ENCODE measurements at places on chromosomes 5 and 9. TPM values are rescaled to one million over a fixed set of nuclear protein-coding genes. Genes with fewer than 3 reads are reported as not detected.

The SLC6A18 gene
- not detected for total RNA-seq

DNA sequence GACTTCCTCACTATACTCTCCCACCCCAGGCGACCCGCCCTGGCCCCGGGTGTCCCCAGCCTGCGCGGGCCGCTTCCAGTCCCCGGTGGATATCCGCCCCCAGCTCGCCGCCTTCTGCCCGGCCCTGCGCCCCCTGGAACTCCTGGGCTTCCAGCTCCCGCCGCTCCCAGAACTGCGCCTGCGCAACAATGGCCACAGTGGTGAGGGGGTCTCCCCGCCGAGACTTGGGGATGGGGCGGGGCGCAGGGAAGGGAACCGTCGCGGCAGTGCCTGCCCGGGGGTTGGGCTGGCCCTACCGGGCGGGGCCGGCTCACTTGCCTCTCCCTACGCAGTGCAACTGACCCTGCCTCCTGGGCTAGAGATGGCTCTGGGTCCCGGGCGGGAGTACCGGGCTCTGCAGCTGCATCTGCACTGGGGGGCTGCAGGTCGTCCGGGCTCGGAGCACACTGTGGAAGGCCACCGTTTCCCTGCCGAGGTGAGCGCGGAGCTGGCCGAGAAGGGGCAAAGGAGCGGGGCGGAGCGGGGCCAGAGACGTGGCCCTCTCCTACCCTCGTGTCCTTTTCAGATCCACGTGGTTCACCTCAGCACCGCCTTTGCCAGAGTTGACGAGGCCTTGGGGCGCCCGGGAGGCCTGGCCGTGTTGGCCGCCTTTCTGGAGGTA lies 2.1 kb downstream of the CA9 start:
- no peak for DNase-seq

The ZFP2 gene
- 0.71 TPM for total RNA-seq

- DNase-seq, result no peak
These were observed 21.0 kb downstream of the STOM start for GRCh38 chr9:121349009-121349408.

The NUTM2G gene
- not detected for total RNA-seq

- no peak for DNase-seq
These were observed 134.5 kb downstream of the FANCC start for GRCh38 chr9:95182854-95183563.

- DNase-seq, result no peak
These were observed 315.5 kb upstream of the C9orf72 start for GRCh38 chr9:27888661-27889295.

DNA sequence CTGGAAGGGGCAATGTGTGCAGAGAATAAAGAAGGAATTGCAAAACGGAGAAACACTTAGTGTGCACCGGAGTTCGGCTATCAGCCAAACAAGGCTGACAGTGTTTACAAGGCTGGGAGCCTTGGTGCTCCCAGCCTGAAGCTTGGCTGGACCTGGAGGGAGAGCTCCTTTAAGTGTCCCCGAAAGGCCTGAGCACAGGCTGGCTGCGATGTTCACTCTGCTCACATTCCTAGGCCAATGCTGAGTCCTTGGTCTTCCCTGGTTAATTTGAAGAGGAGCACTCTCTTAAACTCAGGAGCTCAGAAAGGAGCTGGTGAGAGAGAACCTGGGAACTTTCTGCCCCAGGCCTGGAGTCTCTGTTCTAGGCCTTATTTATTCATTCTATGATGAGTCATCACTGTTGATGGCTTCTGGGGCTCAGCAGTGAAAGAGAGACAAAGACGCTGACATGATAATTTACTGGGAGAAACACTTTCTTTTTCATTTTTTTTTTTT lies 88.6 kb upstream of the MYO10 start:
- no peak for DNase-seq

DNA sequence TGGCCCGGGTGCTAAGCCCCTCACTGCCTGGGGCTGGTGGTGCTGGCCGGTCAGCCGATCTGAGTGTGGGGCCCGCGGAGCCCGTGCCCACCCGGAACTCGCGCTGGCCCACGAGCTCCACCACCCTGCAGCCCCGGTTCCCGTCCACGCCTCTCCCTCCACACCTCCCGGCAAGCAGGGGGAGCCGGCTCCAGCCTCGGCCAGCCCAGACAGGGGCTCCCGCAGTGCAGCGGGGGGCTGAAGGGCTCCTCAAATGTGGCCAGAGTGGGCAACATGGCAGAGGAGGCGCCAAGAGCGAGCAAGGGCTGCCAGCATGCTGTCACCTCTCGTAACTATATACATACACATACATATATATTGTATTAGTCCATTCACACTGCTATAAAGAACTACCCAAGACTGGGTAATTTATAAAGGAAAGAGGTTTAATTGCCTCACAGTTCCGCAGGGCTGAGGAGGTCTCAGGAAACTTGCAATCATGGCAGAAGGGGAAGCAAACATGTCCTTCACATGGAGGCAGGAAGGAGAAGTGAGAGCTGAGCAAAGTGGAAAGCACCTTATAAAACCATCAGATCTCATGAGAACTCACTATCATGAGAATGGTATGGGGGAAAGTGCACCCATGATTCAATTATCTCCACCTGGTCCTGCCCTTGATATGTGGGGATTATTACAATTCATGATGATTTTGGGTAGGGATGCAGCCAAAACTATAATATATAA lies 56.8 kb downstream of the LIX1 start:
- no peak for DNase-seq

The BAG1 gene
- total RNA-seq, result 125 TPM

- no peak for DNase-seq
These were observed 373.6 kb upstream of the GRIA1 start for GRCh38 chr5:153116916-153117315.

The GPR151 gene
- total RNA-seq, result not detected

GRCh38 chr9:80410106-80410505 lies 838.3 kb downstream of the TLE4 start:
- DNase-seq, result no peak

The MARCHF11 gene
- total RNA-seq, result not detected

DNA sequence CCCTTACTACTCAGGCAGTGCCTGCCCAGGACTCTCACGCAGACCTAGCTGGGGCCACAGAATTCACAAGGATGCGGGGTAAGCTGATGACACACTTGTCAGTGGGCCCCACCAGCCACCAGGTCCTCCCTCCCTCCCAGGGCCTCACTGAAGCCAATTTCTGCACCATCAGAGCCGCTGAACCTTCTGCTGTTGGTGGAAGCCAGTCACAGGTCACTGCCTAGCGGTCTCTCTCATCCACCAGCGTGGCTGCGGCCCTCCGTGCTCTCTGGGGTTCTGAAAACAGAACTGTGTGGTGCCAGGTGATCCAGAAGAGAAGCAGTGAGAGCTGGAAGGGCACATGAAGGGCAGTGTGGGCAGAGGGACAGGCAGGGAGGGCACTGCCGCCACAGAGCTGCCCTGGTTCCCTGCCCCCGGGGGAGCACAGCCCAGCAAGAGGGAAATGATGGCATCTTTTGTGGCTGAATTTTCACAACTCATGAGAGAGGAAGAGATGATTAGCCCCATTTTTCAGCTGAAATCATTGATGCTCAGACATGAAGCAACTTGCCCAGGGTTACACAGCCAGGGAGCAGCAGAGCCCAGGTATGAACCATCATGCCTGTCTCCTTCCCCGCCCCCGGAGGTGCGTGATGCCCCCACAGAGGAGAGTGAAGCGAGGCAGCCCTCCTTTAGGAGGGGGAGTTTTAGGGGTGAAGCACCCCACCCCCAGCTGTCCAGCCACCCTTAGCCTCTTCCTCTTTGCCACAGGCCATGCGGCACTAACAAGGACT lies 41.4 kb upstream of the CPLX2 start:
- no peak for DNase-seq

- no peak for DNase-seq
These were observed 24.2 kb upstream of the ANKRD33B start for GRCh38 chr5:10539687-10539998.

- DNase-seq, result no peak
These were observed 11.5 kb downstream of the AQP3 start for GRCh38 chr9:33435821-33436277.

The PCDHGA2 gene
- 1.2 TPM for total RNA-seq

The SAXO1 gene
- total RNA-seq, result 0.08 TPM

DNA sequence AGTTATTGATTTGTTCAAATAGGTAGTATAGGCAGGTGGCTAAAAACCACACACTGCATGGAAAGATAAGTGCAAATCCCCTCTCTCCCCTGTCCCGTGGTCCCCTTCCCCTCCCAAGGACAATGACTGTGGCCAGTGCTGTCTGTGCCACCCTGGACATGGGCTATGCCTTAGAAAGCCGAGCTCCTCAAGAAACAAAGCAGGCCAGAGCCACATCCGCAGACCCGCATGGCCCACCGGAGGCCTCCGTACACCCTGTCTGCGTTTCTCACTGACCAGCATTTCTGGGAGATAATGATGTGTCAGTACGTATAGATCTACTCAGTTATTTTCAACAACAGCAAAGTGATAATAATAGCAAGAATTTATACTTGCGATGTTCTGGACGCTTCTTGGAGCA lies 16.3 kb downstream of the TSPAN17 start:
- DNase-seq, result no peak

GRCh38 chr9:79489261-79490000 lies 82.3 kb upstream of the TLE4 start:
- no peak for DNase-seq

DNA sequence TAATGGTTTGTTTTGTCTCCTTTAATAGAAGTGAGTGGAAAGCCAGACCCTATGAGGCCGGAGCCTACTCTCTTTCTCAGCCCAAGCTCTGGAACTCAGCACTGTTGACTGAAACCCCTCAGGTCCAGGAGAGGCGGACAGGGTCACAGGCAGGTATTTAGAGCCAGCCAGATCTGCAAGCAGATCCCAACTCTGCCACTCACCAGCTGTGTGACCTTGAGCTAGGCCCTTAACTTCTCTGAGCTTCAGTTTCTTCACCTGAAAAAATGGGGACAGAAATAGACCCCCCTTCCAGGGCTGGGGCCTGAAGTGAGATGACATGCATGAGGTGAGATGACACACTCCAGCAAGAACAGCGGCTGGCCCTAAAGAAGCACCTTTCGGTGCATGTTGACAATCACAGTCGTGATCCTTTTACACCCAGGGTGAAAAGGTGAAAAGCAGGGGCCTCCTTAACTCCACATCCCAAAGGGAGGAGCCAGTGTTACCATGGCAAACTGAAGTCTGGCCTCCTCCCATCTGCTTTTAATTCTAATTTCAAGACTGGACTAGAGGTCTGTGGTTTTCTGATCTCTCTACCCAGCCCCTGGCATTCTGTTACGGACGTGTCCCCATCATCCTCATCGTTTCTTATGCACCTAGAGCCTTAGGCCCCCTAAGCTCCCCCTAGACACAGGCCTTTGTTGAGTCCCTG lies 27.2 kb downstream of the MORN5 start:
- no peak for DNase-seq

DNA sequence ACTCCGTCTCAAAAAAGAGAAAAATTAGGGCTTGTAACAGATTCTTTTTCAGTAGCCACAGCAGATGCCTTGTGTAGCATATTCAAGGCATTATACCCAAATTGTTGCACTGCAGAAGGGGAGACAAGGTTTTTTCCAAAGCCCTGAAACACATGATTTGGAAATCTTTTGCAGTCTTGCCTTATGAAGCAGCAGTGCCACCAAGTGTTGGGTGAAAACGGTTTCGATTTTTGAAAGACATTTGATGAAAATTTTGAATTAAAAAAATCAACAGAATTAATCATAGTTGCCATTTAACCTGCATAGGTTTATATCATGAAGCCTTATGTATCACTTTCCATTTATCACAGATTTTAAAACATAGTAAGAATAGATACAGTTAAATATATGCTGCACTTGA lies 479.5 kb downstream of the TAF11L14 start:
- DNase-seq, result no peak

- no peak for DNase-seq
These were observed 37.3 kb downstream of the PBX3 start for GRCh38 chr9:125784286-125785049.

DNA sequence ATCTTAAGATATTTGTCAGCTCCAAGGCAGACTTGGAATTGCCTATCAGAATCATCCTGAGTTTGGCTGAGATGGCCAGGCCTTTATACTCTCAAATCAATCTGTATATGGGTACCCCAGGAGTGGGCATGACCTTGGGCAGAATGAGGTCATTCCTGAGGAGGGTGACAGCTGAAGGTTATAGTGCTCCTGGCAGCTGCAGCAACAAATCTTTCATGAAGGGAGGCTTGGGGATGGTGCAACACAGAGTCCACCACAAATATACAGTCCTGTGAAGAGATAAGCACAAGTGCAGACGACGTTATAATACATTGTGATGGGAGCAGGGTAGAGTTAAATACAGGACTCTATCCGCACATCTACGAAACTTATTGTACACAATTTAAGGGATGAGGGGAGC lies 21.1 kb upstream of the TRIO start:
- DNase-seq, result no peak

The PGM5 gene
- 17.6 TPM for total RNA-seq

DNA sequence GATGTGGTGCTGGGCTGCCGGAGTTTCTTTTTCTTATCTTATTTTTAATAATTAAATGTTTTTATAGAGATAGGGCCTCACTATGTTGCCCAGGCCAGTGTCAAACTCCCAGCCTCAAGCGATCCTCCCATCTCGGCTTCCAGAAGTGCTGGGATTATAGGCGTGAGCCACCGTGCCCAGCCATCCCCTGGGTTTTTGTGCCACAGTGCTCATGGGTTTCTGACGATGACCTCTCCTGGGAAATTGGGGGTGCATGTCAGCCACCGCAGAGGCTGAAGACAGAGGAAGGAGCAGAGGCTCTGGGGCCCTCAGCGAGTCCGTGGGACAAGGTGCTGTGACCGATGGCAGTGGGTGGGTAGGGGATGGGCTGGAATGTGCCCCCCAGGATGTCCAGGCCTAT lies 14.4 kb downstream of the GPSM1 start:
- DNase-seq, result no peak

DNA sequence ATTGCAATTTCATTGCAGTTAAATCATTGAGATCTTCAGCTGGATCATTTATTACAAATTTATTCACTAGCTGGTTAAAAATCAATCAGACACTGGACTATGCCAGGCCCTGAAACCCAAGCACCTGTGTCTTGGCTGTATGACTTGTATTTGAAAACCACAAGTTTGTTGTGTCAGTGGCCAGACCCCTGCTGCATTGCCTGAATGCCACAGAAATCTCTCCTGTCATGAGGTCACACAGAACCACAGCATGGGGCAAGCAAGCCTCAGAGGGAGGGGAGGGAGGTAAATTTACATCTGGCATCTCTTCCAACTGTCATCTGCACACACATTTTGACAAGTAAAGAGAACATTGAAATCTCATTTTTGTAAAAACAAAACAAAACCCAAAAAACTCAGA lies 90.0 kb downstream of the ARRDC3 start:
- DNase-seq, result no peak

- DNase-seq, result no peak
These were observed 50.4 kb downstream of the PIK3R1 start for GRCh38 chr5:68265822-68266395.

Measured in psoas muscle (tissue), 8 donors.